GM23248 (cell line): ENCODE measurements at places on chromosomes 12 and 14.
A peak's percentile ranks its signal among the peaks of the same experiment; 100 is the strongest.

DNA sequence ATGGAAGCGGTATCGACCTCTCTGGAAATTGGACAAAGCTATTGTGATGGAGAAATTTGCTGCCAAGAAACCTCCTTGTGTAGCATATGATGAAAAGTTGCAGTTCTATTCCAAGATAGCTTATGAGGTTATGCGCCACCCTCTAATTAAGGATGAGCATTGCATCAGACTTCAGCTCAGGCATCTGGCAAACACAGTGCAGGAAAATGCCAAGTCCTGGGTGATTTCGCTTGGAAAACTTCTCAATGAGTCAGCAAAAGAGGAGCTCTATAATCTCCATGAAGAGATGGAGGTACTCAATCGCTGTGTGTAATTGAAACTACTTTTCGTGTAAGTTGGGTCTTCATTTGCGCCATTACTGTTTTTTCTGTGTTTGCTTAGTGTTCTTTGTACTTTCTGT, 51.2 kb downstream of the DNAH10 start:
- peak; percentile 75 for DNase-seq

- no peak for DNase-seq
These were observed 20.5 kb downstream of the CKB start for GRCh38 chr14:103501921-103502669.

- no peak for DNase-seq
These were observed 33.8 kb downstream of the EP400 start for GRCh38 chr12:131983554-131983953.

- peak; percentile 46 for DNase-seq
These were observed 163.8 kb upstream of the LMNTD1 start for GRCh38 chr12:25716842-25717241.

GRCh38 chr14:75442166-75442565, 14.3 kb downstream of the JDP2 start:
- peak; percentile 27 for DNase-seq

DNA sequence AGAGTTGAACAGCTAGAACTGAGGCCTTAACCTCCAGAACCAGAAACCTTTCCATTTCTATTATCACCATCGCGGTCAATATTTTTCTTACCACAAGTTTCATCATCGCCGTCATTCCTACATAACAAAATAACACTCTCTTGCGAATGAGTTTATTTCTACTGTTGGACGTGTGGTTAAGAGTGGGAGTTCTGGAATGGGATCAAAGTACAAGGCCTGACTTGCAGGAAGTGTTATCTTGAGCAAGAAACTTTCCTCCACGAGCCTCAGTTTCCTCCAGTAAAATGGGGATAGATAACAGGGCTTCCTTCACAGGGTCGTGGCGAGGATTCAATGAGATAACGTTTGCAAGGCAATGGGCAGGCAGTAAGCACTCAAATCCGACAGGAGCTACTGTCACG, 652 bp downstream of the SART3 start:
- peak; percentile 75 for DNase-seq
